GM23338 (cell line): ENCODE measurements at places on chromosomes 16 and 17.

DNA sequence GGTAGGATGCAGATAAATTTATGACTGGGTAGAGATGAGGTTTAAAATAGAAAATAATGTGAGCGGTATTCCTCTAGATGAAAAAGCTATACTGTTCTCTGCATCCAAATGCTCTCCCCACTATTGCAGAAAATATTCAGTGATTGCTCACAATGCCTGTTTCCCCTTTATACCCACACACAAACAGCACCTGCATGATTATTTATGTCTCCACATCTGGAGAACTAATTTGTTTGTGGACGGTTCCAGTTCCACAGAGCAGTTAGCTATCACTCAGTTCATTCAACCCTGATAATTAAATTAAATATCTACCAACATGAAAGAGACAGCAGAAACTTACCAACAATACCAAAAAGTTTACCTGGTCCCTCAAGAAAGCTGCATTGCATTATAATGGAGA, 800.0 kb downstream of the CDH11 start:
- no peak for DNase-seq

DNA sequence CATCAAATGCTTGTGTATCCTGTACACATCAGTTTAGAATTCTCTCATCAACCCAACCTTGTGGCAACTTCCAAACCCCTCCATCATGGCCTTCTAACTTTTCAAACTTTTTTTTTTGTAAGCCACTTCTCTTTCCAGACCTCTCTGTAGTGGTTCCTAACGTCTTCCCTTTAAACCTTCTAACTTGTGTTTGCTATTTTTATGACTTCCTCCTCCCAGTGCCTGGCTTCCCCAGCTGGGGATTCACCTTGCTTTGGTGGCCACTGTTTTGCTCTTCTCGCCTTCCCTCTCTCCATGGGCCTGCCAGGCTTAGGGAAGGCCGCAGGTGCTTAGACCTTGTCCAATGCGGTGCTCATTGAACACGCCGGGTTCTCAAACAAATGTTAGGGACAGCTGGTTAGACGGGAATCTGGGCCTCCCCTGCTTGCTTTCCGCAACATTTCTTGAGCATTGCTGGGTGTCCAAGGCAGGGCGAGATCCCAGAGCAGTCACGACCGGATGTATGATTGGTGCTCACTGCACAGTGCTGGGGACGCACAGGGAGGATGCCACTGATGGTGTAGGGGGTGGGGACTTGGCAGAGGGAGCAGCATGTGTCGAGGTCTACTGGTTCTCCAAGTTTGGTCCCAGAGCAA, 1.1 kb upstream of the XYLT2 start:
- no peak for DNase-seq

GRCh38 chr17:40532520-40533253, 31.3 kb upstream of the TNS4 start:
- no peak for DNase-seq

DNA sequence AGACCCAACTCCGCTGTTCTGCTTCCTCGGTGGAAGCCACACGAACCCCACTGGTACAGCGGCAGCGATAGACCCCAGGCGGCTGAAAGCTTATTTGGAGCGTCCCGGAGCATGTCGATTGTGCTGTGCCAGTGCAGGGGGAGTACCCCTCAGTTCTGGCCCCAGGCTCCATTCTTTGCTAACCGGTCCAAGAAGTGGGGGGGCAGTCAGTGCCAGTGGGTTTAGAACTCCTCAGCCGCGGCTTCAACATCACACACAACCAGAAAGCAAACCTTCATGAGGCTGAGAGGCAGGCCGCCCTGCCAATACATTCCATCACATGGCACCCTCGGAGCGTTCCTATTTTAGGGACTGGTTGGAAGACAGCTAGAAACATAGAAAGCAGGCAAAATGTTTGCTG, 1.7 kb upstream of the MNT start:
- DNase-seq: no peak

DNA sequence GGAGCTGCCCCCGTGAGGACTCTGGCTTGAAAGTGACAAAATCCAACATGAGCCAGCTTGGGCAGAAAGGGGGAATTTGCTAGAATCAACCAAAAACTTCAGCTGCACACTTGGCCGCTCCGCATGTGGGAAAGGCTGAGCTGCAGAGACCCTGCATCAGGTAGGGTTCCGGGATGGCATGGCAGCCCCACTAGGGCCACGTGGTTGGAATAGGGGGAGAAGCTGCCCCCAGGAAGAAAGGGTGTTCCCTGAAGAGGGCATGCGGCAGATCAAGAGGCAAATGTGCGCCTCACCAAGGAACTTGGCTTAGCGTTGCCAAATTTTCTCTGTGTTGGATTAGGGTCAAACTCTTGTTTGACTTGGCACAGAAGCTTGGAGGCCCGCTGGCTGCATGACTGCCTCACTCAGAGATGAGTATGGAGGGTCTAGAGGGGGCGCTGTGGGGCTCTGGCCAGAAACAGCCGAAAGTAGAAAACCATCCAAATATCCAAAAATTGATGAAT, 29.2 kb upstream of the WFIKKN2 start:
- peak; percentile 73 for DNase-seq

GRCh38 chr17:76492989-76493501, 8.2 kb downstream of the RHBDF2 start:
- DNase-seq: no peak

DNA sequence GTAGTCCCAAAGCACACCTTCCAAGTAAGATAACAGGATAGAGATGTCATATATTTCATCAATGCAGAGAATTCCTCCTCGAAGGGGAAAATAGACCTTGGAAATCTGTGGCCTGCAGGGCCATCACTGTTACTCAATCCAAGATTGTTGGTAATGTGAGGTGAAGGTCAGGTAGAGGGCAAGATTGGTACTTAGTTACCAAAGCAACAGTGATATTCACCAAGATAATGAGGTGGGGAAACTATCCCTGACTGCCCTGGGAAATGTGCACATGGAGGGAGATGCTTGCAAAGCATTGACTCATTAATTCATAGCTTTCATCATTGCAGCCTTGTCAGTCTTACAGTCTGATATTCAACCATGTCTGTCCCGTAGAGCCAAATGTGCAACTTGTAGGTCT, 234.1 kb upstream of the MON1B start:
- no peak for DNase-seq

GRCh38 chr17:74806334-74806733, 30.2 kb upstream of the NAT9 start:
- DNase-seq: no peak

DNA sequence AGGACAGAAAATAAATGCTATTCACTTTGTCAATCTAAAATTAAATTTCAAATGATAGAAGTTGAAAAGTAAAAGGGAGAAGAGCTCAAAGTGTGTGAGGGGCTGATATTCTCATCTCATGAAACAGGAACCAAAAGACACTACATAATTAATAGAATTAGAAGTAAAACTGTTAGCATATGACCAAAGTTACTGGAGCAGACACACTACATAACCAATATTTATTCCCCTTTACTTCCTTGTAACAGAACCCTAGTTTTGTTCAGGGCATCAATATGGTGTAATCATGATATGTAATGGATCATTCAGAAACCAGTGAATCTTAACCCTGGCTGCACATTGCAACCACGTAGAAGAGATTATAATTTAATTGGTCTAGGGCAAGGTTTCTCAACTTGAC, 109.5 kb upstream of the SIAH1 start:
- no peak for DNase-seq

DNA sequence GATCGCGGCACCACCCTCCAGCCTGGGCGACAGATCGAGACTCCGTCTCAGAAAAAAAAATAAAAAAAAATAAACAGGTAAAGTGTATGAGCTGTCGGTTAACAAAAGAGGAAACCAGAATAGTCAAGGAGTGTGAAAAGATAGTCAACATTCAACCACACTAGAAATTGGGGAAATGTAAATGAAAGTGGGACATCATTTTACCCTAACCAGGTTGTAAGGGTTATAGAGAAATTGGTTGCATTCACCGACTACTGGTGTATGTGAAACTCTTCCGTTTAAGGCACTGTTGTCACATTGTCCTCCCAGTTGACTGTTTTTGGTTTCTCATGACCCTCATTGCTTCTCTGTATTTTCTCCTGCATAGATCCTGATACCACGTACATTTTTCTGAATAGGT, 62.8 kb downstream of the RABEP1 start:
- DNase-seq: no peak

DNA sequence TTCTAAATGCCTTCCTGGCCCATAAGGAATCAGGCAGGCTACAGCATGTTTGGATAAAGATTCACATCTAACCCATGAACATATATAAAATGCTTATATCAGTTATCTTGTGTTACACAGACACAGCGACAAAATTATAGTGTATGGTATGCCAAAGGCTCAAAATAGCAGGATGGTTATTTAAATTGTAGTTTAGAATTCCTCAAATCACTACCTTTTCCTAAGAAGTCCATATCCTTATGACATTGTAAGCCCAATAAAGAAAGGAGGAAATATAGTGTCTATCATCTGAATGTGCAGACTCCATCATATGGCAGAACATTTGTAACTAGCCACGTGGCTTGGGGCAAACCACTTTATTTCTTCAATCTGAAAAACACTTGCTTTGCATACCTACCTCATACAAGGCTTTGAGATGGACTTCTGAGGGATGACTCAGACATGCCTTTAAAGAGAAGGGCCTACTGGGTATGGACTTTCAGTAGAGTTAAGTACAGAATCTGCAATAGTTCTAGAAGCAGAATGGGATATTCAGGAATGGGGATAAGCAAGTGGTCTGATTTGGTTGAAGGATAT, 12.1 kb upstream of the DHX8 start:
- no peak for DNase-seq

DNA sequence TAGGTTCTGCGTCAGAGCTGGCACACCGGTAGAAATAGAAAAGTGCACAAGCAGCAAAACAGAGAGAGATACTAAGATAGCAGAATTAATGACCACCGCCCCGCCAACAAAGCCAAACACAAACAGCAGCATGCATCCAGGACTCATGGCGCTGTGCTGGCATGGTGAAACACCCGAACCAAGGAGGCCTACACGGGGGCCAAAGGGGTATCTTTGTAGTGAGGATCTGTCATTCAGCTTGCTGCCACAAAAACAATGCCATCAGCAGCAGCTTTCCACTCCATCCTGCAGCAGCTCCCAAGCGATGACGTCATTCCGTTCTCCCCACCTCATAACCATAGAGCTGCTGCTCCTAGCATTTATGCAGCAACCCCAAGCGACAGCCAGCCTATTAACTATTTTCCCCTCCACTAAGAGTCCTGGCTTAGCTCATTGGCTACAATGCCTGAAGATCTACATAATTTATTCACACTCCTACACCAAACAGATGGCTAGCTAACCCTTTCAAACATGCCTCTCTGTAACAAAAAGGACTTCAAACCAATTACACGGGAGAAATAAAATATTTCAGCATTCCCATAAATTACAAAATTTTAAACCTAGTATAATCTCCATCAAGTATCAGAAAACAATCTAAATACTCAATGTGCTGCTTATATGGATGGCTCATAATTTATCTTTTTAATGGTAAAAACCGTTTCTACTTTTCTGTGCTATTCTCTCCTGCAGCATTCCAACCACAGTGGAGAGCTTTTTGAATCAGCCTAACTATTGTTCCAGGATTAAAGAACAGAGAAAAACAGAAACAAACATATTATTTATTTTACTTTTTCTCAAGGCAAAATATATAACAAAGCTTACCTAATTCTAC, 73.9 kb downstream of the SPAG9 start:
- DNase-seq: peak; percentile 95

DNA sequence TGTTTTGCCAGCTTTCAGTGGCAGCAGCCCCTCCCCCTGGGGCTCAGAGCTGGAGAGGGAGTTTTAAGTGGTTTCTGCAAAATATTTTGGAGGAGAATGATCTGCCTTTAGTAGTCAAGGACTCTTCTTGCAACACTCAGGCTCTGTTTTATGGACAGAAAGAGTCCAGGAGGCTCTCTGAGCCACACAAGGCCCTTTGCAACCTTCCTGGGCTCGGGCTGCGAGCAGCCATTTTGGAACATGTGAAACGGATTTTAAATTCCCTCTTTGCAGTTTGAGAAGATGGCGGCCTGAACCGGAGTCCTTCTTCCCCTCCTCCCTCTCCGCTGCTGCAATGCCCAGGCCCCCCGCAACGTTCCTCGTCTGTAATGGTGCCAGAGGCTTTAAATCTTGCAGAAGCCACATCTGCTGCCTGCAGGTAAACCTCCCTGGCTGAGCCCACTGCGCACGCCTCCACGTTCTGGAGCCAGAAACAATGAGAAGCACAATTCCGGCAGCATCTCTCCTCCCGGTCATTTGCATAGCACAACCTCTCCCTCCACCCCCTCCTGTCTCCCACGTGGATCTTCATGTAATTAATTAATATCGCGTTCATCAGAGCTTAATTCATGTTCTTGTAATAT, 386.1 kb downstream of the SEC14L1 start:
- no peak for DNase-seq

- DNase-seq: no peak
These were observed 140.6 kb upstream of the NUDT7 start for GRCh38 chr16:77581706-77582105.

DNA sequence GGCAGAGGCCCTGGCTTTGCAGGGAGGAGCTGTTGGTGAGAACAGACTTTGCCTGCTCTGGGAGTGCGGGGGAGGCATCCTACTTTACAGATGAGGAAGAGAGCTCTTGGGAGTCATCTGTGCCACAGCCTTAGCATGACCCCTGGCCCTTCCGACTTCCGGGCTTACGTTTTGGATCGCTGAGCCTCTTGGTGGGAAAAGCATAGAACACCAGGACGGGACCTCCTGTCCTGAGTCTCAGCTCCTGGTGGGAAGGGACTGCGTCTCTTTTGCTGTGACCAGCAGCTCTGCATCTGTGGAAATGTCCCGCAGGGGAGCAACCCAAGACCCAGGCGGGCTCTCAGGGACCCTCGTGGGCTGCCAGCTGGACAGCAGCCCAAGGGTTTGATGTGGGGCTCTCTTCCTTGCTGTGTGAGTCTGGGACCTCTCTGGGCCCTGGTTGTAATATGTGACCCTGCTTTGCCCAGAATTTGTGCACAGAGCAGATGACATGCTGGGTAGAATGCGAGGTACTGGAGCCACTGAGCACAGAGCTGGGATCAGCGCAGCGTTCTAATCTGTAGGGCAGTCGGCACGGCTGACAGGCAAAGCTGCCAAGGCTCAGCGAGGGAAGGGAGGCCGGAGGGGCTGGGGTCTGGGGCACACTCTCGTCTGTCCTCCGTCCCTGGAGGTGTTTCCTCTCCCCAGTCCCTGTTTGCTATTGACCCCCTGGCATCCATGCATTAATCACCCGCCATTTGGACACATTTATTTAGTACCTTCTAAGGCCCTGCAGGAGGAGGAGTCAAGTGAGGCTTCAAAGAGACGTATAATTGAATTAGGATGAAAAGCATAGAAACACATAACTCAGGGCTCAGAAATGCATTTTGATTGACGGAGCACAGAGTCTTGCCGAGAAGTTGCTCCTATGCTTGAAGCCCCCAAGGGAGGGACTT, 64.0 kb downstream of the NT5M start:
- DNase-seq: no peak

DNA sequence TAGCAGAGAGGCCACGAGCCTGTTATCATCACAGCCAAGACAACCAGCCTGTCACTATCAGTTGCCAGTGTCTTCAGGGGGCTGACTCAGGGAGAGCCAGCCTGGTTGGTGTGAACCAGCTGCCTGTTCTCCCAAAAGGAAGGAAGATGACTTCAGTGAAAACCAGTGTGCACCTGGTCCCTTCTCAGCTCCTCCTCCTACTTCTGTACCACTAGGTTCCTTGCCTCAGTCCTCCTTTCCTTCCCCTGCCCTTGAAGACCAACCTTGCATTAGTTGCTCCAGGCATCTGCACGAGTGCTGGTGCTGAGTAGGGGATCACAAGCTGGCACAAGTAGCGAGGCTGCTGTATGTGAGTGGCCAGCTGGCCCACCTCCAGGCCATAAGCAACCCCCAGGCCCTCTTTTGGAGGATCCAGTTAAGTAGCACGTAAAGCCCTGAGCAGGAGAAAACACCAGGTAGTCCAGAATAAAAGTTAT, 8.5 kb downstream of the TUBG1 start:
- no peak for DNase-seq

GRCh38 chr17:61587807-61588660, 3.0 kb downstream of the NACA2 start:
- no peak for DNase-seq
